Glutamatergic neuron (in vitro differentiated cells): ENCODE measurements at places on chromosomes 16 and 17. TPM values are rescaled to one million over a fixed set of nuclear protein-coding genes. Genes with fewer than 3 reads are reported as not detected.

- peaks cover 2% of the 10 kb centered on the region for H3K27me3 ChIP-seq
- no peaks in the 10 kb centered on the region for H3K4me1 ChIP-seq
- no peak overlapping the region for H3K27ac ChIP-seq
Observed at GRCh38 chr17:45342306-45342705, 25.5 kb upstream of the MAP3K14 start.

GRCh38 chr17:58756246-58757161 is 850 bp downstream of the PPM1E start:
- DNase-seq: peak; percentile 55
- peaks cover 3% of the 10 kb centered on the region for H3K27me3 ChIP-seq
- peak overlapping the region; percentile 94 for H3K27ac ChIP-seq
- peaks cover 22% of the 10 kb centered on the region for H3K4me1 ChIP-seq

DNA sequence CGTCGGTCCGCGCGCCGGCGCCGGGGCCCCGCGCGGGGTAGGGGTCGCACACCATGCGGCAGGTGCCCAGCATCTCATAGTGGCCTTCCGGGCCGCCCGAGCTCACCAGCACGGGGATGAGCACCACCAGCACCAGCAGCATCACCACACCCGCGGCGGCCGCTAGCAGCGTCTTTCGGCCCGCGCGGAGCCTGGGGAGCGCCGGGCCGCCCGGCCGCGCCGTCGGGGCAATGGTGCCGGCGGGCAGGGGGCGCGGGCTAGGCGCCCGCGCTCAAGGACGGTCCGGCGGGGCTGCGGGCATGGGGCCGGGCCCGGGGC is 237 bp downstream of the C1QL1 start:
- peaks cover 34% of the 10 kb centered on the region for H3K27me3 ChIP-seq
- DNase-seq: no peak
- H3K36me3 ChIP-seq: no peaks in the 10 kb centered on the region
- H3K4me3 ChIP-seq: no peak overlapping the region

DNA sequence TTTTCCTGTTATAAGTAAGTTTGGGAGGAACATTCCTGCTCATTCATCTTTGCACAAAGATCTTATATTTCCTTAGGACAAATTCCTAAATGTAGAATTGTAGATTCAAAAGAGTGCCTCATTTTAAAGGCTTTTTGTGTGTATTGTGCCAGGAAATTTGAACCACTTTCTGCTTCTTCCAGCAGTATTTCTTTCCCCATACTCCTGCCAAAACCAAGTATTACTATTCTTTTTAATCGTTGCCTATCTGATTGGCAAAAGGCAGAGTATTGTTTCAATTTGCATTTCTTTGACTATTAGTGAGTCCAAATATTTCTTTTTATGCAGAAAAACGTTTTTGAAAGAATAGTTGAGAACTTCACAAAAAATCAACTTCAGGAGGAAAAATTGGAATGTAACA is 9.3 kb downstream of the ANKS4B start:
- H3K36me3 ChIP-seq: no peaks in the 10 kb centered on the region
- H3K27ac ChIP-seq: no peak overlapping the region
- no peaks in the 10 kb centered on the region for H3K4me1 ChIP-seq
- peaks cover 3% of the 10 kb centered on the region for H3K27me3 ChIP-seq

DNA sequence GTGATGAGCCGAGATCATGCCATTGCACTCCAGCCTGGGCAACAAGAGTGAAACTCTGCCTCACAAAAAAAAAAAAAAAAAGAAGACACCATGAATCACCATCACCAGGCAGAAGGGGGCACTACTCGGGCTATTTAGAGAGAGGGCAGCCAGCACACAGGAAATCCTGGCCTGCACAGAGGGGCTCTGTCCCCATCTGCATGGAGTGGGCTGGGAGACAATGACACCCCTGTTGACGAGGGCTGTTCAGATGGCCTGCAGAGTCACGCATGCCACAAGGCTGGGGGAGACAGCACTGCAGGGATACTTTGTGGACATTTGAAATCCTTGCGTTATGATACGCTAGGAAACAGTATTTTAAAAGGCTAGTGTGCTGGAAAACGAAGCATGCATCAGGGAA is 48.3 kb downstream of the CUEDC1 start:
- peaks cover 23% of the 10 kb centered on the region for H3K4me1 ChIP-seq
- peaks cover 2% of the 10 kb centered on the region for H3K27me3 ChIP-seq
- no peak for DNase-seq
- H3K36me3 ChIP-seq: no peaks in the 10 kb centered on the region
- H3K4me3 ChIP-seq: no peak overlapping the region
- H3K27ac ChIP-seq: peak overlapping the region; percentile 63

The FBXL19 gene
- 76.8 TPM for total RNA-seq

The SHPK gene
- total RNA-seq: 35.5 TPM

The SLC6A2 gene
- not detected for total RNA-seq

The CDH1 gene
- 1.9 TPM for total RNA-seq
